HuH-7 (cell line): ENCODE measurements at places on chromosomes 13 and 19.

DNA sequence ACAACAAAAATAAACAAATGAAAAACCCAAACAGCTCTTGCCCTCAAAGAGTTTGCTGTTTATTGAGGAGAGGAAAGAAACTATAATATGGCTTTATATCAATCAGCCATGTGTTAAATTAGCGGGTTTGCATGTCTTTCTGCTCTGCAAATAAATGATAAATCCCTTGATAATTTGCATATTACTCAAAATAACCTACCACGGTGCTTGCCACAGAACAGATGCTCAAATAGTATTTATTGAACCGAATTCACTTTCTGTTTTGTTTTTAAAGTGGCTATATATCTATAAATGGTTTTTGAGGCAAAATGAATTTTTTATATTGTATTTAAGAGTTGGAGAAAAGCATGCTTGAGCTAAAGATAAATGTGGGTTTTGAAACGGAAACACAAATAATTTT lies 428.1 kb downstream of the ITGBL1 start:
- DNase-seq, result no peak

- no peak for DNase-seq
These were observed 261.6 kb downstream of the GPC5 start for GRCh38 chr13:91660076-91660415.

GRCh38 chr13:112664501-112665203 lies 25.2 kb upstream of the ATP11A start:
- DNase-seq, result no peak

- DNase-seq, result peak; percentile 57
These were observed 25.1 kb downstream of the CARS2 start for GRCh38 chr13:110680852-110681251.

DNA sequence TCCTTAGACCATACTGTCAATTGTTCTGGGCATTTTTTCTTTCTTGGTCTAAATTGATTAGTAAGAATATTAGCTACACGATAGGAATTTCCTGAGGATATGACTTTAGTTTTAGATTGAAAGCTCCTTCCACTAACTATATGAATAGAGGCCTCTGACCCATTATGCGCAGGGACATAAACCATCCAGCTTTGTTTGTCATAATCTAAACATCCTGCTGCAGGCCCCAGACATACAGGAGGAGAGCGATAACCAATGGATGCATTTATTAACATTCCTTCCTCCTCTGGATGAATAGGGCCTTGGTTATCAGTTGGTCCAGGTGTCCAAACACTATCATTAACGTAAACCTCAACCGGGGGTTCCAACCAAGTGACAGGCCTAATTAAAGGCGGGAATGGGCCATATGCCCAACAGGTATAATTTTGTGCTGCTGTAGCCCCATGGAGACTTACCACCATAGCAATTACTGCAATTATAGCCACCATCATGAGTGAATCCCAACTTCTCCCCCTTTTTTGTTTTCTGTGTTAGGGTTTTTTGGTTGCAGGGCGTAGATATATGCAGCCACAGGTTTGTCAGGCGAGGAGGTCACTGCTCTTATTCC lies 32.6 kb downstream of the CLEC4M start:
- DNase-seq, result no peak

DNA sequence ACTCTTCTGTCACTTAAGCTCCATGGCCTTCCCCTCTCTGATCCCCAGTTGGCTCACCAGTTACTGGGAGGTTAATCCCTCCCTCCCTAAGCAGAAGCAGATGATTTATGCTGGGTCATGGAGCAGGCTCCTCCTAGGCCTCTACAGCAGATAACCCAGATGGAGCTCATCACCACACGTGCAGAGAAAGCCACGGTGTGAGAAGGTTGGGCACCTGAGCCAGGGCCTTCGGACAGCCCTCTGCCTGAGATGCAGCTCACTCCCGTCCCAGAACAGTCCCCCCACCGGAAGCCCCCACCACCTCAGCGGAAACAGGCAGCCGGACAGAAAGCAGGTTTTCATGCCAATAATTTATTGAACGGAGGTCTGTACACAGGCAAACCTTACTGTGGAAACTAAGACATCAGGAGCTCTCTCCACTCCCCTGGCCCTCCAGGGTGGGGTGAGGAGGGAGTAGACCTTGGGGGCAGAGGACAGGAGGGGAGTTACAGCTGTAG lies 9.8 kb downstream of the ZNF526 start:
- no peak for DNase-seq

- DNase-seq, result no peak
These were observed 14.3 kb upstream of the ZNF554 start for GRCh38 chr19:2805261-2805900.

DNA sequence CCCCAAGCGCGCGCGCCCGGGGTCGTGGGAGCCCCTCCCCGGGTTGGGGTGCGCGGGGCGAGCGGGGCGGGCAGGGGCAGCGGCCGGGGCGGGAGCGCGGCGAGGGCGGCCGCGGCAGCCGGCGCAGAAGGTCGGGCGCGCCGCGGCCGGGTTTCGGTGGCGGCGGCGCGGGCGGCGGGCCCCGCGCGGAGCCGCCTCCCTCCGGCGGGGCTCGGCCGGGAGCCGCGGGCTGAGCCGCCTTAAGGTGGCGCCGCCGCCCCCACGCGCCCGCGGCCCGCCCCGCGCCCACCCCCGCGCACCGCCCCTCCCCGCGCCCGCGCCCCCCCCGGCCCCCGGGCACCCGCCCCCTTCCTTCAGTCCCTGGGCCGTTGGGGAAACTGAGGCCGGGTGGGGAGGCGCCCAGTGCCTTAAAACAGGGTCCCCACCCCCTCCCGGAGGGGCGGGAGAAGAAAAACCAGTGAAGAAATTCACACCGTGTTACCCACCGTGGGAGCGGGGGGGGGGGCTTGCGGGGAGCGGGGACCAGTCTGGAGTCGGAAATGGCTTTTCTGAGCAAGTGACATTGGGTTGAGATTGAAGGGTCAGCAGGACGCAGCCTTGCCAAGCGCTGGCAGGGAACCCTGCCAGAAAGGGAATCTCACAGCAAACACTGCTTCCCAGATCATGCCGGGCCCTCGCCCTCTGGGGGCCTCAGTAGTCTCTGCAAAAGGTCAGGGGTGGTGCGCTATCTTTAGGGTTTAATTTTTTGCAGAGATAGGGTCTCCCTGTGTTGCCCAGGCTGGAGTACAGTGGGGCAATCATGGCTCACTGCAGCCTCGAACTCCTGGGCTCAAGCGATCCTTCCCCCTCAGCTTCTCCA lies at the start of gene TLE2:
Gene TLE2 (minus strand): TSS at position 216 of the 859 bp plus-strand sequence. CDS start 376 bp downstream, outside the sequence.
- DNase-seq, result no peak

DNA sequence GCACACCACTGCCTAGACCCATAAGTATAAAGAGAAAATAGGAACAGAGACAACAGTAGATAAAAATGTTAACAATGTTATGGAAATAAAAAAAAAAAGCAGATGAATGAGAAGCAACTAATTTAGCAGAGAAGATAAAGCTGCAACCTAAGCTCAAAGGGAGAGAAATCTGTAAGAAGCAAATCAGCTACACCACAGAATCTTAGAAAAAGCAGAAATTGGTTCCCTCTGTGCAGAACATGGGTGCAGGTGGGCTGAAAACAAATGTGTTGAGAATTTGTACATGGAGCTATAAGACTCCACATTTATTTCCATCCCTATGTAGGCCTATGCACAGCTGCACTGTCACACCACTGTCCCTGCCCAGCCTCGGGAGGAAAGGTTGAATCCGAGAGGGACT lies 44.8 kb upstream of the KATNAL1 start:
- DNase-seq, result no peak

DNA sequence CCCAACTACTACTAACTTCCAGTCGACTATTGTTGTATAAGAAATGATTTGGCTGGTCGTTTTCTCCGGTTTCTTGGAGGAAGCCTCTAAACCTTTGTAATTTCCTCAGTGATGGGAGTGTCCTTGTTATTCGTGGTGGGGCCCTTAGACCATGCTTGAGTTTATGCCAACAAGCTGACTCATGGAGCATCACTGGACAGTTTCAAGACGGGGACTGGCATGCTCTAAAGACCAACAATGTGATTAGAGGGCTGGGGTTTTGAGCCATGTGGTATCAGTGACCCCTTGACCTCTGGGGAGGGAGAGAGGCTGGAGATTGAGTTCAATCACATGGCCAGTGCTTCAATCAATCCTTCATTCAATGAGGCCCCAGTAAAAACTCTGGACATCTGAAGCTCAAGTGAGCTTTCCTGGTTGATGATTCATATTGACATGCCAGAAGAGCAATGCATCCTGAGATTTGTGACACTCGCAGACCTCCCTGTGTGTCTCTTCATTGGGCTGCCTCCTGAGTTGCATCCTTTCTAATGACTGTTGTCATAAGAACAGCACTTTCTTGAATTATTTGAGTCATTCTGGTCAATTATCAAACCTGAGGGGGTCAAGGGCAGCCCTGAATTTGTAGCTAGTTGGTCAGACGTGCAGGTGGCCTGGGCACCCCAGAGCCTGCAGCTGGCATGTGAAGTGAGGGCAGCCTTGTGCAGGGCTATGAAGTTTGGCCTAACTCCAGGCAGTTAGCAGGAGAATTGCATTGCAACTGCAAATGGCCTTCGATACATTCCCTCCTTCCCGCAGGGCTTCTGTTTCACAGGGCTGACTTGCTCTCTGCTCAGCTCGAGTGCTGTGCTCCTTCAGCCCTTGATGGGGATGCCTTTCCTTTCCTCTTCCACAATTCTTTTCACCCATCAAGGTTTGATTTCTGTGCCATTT lies 246.5 kb downstream of the FGF9 start:
- DNase-seq, result no peak

DNA sequence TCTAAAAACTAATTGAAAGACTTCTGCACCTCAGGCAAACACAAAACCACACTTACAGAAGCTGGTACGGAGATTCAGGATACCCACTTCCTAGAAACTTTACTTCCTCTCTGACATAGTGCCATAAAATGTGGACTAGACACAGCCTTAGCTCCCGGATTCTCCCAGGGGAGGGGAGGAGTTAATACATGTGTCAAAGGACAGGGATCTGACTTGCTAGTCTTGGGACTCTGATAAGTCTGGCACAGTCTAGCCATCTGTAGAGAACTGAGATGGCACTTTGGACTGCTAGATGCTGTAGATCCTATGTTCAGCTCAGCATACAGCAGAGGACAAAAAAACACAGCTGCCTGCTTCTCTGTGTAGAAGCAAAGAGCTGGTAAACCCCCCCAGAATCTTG lies 769.8 kb upstream of the MIR17HG start:
- no peak for DNase-seq

- DNase-seq, result no peak
These were observed 6.4 kb downstream of the ARHGEF7 start for GRCh38 chr13:111121506-111121905.

- no peak for DNase-seq
These were observed 50.5 kb downstream of the STARD13 start for GRCh38 chr13:33235078-33235477.

DNA sequence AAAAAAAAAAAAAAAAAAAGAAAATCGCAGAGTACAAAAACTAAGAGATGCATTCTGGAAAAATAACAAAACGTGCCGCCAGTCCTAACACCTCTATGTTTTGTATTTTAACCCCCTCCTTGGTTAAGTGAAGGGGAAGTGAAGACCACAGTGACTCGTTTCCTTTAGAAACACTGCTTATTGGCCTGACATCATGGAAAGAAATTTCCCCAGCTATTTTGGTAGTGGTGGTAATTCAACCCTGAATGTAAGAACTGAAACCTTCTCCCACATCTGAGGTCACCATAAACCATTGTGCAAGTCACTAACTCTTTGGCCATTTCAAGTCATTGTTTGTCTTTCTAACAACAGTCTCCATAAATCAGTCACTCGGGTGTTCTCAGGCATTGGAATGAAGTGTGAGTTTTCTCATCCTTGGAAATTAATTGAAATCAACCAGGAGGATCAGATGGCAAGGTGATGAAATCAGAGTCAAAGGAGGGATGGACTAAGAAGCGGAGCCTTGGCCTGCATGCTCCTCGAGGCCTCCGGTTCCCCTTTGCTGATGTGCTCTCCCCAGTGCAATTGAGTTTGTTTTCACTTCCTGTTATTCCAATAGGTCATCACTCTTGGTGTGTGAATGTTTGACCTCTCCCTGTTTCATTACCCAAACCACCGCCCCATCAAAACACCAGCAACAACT lies 443.9 kb downstream of the FGF9 start:
- peak; percentile 48 for DNase-seq

- DNase-seq, result no peak
These were observed 55.4 kb upstream of the ADGRE5 start for GRCh38 chr19:14325863-14326262.

DNA sequence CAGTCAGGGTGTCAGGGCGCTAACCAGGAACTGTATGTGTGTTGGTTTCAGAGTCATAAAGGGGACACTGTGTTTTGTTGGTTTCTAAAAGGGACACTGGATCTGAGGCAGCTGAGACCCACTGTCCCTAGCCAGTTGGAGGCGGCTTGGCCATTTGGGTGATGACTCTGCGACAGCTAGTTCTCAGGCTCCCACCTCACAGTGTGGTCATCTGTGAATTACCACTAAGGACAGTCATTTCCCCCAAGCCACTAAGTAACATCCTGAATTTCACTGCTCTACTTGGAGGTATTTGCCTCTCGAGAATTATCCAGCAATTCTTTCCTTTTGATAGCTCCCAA lies 51.5 kb downstream of the EPS15L1 start:
- DNase-seq, result no peak

- DNase-seq, result no peak
These were observed 2.8 kb downstream of the IQCN start for GRCh38 chr19:18271433-18271841.

DNA sequence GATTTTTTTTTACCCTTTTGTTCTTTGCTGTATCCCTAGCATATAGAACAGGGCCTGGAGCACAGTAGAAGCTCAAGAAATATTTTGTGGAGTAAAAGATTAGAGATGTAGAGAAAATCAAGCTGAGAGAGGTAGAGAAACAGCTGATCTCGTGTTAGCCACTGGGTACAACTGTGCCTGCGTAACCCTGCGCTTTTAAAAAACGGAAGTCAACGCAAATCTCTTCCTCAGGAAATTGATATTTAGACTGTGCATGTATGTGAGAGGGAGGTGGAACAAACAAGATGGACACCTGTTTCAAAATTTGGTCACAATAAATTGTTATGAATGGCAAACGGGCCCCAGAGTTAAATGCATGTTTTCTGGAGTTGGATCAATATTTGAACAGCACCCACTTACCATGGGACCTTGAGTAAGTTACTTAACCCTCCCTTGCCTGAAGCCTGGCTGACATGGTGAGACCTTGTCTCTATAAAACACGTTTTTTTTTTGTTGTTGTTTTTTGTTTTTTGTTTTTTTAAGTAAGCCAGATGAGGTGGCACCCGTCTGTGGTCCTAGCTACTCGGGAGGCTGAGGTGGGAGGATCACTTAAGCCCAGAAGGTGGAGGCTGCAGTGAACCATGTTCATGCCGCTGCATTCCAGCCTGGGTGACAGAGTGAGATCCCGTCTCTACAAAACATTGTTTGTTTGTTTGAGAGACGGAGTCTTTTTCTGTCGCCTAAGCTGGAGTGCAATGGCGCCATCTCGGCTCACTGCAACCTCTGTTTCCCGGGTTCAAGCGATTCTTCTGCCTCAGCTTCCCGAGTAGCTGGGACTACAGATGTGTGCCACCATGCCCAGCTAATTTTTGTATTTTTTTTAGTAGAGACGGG lies 3.3 kb upstream of the EPOR start:
- no peak for DNase-seq

DNA sequence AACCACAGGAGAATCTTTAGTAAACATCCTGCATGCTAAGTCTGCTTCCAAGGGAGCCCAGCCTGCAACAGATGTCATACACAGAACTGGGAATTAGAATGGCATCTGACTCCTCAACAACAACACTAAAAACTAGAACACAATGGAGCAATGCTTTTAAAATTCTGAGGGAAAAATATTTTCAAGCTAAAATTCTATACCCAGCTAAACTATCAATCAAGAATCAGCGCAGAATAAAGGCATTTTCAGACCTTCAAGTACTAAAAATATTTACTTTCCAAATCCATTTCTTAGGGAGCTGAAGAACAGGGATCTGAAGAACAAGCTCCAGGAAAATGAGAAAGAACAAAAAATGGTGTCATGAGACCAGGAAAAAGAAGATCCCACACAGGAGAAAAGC lies 46.9 kb upstream of the CHST8 start:
- no peak for DNase-seq
